ENCODE measurements at places on chromosomes 7 and 10. TPM values are rescaled to one million over a fixed set of nuclear protein-coding genes. Genes with fewer than 3 reads are reported as not detected.
A peak's percentile ranks its signal among the peaks of the same experiment; 100 is the strongest.

- DNase-seq, result peak; percentile 94
Observed at GRCh38 chr7:148941598-148942275, 57.6 kb upstream of the EZH2 start.

GRCh38 chr10:24651923-24652322 is 71.8 kb downstream of the ARHGAP21 start:
- DNase-seq, result no peak

DNA sequence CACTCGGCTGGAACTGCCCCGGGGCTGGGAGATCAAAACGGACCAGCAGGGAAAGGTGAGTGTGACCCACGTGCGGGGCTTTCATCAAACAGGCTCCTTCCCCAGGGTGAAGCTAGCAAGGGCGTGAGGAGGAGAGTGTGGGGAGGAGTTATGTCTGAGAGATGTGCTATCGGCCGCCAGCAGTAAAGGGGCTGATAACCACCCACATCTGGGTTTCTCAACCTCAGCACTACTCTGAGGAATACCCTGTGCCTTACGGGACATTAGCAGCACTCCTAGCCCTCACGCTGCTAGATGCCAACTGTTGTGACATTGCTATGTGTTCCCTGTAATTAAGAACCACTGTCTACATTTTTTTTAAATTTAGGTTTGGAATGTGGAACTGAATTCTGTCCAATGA is 113.9 kb upstream of the STK17A start:
- no peak for DNase-seq

GRCh38 chr10:70925377-70926225 is 37.2 kb upstream of the PCBD1 start:
- peak; percentile 49 for DNase-seq

GRCh38 chr10:74081941-74082718 is 68.5 kb downstream of the AP3M1 start:
- DNase-seq, result no peak

DNA sequence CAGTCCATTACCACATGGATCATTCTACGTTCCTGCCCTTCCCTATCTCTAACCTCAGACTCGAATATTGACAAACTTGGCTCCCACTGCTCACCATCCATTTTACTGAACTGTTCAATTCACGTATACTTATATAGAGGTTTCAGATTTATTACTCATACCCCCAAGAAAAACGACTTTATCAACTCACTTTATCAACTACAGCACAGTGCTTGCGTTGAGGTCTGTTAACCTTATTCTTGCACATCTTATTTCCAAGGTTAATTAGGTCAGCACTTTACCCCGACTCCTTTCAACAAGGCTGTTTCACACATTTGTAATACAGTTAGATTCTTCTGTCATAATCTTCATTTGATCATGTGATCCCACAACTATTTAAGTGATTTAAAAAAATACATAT is 162.3 kb upstream of the AHR start:
- DNase-seq, result no peak

DNA sequence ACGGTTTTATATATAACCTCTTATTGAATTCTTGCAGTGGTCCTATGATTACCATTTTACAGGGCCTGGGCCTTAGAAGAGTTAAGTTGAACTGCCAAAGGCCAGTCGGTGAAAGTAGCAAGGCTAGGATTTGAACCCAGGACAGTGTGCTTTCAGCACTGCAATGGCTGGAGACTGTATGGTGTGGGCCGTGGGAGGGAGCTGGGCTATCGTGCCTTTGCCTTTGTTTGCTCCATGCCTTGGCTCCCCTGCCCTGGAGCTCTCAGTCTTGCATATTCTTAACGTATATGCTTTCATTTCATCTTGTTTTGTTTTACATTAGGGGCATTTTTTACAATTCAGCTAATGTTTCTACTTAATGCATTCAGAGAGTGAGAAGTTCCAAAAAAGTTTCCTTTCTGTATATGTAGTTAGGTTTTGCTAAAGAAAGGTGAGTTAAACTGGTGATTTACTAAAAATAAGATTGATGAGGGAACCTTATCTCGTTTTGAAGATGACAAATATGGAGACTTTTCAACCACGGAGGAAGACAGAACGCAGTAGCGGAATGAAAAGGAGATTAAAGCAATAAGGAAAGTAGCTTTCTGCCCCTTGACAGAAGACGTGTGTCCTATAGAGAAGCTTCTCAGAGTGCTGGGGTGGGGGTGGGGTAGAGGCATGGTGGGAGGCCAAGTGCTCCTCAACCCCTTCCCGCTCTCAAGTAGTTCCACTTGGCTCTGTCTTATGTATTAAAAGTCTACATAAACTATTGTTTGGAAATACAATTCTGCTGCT is 82.5 kb downstream of the RTKN2 start:
- no peak for DNase-seq

DNA sequence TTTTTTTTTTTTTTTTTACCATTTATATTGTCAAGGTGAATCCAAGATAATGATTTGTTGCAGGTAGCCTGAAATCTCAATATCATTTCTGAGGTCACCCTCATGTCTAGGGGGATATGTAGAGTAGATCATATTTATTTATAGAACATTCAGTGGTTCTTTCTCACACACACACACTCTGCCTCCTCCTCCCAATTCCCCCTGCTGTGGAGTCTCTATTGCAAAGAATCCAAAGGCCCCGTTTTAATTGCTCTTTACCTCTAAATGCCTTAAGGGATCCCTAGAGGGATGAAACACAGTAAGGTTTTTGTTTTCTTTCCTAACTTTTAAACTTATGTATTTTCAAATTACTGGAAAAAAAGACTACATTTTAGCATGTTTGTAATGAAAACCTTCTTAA is 170.0 kb downstream of the PRKG1 start:
- no peak for DNase-seq

DNA sequence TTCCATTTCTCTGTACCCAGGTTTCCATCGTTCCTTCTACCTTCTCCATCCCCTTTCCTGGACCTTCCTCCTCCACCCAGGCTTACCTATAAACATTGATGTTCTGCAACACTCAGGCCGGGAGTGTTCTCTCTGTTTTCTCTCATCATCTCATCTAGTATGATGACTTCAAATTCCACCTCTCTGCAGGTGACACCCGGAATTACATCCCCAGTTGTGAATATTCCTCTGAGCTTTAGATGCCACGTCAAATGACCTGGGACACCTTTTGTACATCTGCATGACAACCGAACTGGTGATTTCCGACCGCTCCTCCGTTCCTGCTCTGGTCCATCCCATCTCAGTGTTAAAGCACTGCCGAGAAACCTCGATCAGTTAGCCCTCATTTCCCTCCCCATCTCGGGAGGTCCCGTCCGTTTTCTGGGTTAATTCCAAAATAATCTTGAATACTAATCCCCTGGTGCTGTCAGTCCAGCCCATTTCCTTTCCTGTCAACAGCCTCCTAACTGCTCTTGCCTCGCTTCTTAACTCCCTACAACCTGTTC is 76.7 kb upstream of the SAMD8 start:
- no peak for DNase-seq

DNA sequence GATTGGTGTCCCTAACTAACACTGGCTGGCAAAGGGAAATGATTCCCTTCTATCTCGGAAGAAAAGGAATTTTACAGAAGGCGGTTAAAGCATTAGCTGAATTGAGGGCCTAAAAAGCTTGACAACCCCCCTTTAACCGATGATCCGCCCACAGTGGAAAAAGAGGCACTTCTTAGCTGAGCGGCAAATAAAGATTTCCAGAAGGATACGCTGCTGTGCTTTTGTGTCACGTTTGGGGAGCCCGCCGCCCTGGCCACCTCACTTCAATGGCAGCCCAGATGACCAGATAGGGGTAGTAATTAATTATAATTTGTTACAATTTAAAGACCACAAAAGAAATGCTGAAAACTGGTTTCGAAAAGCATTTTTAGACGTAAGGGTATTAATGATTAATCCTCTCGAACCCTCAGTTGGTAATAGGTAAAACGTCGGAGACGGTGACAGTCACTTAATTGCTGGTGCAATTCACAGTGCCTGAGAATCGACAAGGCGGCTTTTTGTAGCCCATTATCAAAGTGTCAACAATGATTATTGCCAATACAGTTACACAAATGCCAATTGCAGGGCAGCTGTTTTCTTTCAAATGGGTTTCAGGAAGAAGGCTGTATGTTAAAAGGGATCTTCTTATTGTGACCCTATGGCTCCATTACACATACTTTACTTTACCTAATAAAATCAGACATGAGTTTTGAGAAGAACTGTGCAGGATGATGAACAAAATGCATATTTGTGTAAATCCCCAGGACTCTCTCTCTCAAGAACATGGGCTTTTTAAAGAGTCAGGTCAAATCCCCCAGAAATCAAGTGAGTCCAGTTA is 154.1 kb downstream of the PIP4K2A start:
- no peak for DNase-seq

GRCh38 chr7:23531050-23531793 is 559 bp downstream of the TRA2A start:
- DNase-seq, result peak; percentile 74

DNA sequence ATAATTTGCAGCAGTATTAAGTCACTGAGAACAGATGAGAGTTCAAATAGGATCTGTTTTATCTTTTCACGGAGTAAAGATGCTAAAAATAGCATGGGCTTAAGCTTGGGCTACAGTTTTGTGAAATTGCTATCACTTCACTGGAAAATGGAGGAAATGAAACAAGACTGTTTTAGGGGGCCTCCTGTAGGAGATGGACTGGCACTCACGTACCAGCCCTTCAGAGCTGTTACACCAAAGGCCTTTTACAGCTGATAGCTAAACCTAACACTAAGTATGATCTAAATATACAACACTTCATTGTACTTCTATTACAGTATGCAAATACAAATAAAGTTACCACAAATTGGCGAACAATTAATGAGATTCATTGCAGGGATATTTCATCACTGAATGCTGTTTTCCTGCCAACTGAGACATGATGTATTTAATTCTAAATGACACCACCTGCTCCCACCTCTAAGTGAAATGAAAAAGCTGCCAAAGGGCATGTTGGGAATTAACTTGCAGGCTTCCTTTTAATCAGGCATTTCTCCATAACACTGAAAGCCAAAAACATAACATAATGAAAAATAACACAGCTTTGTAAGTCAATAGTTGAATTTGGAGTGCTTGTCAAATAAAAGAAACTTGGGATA is 304.5 kb upstream of the LRRN3 start:
- no peak for DNase-seq

GRCh38 chr7:1235501-1236131 is 2.9 kb downstream of the UNCX start:
- no peak for DNase-seq

DNA sequence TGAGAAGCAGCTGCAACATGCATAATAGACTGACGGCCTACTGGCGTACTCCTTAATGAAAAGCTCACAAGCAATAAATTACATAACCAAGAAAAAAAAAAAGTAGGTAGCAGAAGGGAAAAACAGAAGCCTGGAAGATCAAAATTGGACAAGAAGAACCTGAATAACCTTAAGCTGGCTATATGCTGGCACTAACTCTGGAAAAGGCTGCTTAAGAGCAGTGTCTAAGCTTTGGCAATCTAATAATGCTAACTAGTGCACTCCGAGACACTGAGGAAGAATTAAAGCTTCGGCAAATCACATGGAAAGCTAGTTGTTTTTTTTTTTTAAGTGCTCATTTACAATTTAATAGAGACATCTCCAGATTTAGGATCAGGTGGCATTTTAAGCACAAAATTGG is 441.9 kb downstream of the PARD3 start:
- no peak for DNase-seq

- no peak for DNase-seq
Observed at GRCh38 chr7:116477625-116478024, 21.9 kb upstream of the CAV2 start.

- DNase-seq, result peak; percentile 17
Observed at GRCh38 chr10:60760711-60761210, 17.5 kb upstream of the CDK1 start.

DNA sequence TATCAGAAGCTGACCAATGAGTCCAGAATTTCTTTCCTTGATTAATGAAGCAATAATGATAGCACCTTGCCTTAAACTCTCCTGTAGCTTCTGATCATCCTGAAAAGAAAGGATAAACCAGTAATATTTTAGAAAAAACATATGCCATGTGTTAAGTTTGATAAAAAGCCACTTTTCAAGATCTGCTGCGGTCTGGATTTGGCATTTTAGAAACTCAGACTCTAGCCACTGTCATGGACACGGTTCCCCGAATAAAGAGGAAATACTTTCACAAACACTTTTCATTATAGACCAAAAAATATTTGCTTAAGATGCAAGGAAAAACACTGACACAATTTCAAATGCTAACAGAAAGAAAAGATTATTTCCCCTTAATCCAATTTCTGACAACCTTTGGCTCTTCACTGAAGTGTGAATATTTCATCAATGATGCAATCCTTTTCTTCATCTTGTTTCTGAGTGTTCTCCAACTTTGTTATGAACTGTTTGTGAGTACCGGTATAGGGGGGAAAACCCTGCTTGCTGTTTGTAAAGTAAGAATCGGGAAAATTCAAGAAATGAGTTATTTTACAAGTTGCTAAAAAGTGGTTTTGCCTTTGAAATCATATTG is 329.5 kb downstream of the CRPPA start:
- no peak for DNase-seq

- no peak for DNase-seq
Observed at GRCh38 chr7:130381468-130382312, 1.4 kb downstream of the CPA1 start.

DNA sequence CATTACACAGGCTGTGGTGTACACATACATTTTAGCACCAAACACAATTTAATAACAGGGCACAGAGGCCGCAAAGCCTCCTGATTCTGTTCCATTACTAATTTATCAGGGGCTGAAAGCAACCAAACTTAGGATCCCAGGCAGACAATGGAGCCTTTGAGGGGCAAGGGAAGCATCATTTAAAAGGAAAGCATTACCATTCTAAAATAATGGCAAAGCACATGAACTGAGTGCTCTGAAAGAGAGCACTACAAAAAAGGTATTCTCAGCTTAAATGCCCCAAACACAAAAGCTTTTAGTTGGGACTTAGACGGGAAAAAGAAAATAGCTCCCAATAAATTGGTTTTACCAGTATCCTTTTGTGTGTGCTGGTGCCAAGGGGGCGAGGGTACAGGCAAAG is 282.0 kb upstream of the ETV1 start:
- no peak for DNase-seq

GRCh38 chr10:122515588-122516231 is 44.8 kb upstream of the DMBT1 start:
- DNase-seq, result no peak

- DNase-seq, result peak; percentile 88
Observed at GRCh38 chr10:132418527-132419416, 21.8 kb downstream of the PWWP2B start.

- DNase-seq, result peak; percentile 61
Observed at GRCh38 chr7:74455291-74455804, 1.6 kb downstream of the GTF2IRD1 start.

UCMA gene
- total RNA-seq, result not detected

NEUROD6 gene
- total RNA-seq, result not detected

SPAG6 gene
- not detected for total RNA-seq

FBXL13 gene
- total RNA-seq, result 0.48 TPM

CARD11 gene
- total RNA-seq, result not detected

PLCE1 gene
- total RNA-seq, result 1.4 TPM

ABCB4 gene
- 0.56 TPM for total RNA-seq

PAPSS2 gene
- 23.2 TPM for total RNA-seq

LRRC72 gene
- not detected for total RNA-seq

PALD1 gene
- 25.5 TPM for total RNA-seq
